Activated CD4-positive, alpha-beta T cell treated with anti-CD3 and anti-CD28 coated beads, Interleukin-2, amount 50 U/mL, for 1 hour (primary cell): ENCODE measurements at places on chromosomes 1 and 21.

- DNase-seq, result no peak
Measured at GRCh38 chr1:229506633-229507032, 1.5 kb downstream of the NUP133 start.

DNA sequence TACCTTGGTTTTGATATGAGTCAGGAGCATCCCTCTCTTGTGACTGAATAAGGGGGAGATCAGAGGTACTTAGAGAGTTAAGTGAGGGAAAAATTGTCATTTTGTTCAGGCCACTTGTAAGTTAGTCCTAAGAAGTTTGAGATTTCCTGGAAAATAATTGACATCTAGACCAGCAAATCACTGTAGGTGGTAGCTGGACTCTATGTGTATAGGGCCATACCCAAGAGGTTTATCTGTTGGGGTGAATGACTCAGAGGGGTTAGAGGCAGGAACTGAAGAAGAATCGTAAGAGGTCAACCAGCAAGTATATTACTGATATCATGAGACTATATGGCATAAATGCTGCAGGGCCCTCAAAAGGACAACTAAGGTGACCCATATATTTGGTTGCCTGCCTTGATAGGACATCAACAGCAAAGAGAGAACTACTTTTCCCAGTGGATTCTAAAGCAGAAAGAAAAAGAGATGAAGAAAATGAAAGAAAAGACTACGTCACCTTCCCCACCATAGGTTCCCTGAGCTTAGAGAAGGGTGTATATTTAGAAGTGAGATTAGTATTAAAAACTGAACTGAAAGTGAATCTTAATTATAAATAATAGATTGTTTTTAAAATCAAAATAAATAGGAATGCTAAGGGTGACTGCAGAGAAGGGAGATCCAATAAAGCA is 8.0 kb upstream of the RNPC3 start:
- no peak for DNase-seq

GRCh38 chr1:241263346-241263745 is 93.7 kb downstream of the RGS7 start:
- DNase-seq, result no peak

DNA sequence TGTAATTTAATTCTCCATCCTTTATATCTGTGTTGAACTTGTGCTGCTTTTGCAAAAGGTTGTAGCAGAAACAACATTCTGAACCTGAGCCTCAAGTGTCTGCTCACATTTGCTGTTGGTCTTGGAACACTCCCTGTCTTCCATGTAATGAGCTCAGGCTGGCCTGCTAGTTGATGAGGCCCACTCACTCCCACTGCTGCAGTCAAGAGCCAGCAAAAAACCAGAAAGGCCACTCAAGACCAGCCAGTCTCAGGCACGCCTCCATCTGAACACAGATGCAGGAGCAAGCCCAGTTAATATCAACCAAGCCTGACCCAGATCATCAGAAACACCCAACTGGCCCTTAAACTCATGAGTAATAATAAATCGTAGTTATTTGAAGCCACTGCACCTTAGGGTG is 342.2 kb upstream of the NFIA start:
- DNase-seq, result no peak
